ENCODE measurements at places on chromosomes 2 and 18.

DNA sequence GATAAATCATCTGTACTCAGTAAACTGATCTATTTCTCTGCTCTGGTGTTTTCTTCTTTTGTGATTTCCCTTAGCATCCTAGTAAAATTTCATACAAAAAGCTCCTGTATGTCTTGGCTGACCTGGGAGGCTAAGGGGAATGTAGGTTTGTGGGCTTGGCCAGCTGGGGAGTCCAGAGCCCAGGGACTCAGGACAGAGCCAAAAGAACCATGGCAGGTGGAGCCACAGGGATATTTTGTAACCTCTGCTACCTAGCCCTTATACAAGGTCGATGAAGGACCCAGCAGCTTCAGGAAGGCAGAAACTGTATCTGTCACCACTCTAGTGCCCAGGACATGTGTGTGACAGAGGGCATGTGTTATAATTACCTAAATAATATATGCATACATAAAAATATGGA is 22.7 kb upstream of the ZCCHC2 start:
- DNase-seq, result no peak

GRCh38 chr2:211745295-211746097 is 793.1 kb downstream of the ERBB4 start:
- no peak for DNase-seq

DNA sequence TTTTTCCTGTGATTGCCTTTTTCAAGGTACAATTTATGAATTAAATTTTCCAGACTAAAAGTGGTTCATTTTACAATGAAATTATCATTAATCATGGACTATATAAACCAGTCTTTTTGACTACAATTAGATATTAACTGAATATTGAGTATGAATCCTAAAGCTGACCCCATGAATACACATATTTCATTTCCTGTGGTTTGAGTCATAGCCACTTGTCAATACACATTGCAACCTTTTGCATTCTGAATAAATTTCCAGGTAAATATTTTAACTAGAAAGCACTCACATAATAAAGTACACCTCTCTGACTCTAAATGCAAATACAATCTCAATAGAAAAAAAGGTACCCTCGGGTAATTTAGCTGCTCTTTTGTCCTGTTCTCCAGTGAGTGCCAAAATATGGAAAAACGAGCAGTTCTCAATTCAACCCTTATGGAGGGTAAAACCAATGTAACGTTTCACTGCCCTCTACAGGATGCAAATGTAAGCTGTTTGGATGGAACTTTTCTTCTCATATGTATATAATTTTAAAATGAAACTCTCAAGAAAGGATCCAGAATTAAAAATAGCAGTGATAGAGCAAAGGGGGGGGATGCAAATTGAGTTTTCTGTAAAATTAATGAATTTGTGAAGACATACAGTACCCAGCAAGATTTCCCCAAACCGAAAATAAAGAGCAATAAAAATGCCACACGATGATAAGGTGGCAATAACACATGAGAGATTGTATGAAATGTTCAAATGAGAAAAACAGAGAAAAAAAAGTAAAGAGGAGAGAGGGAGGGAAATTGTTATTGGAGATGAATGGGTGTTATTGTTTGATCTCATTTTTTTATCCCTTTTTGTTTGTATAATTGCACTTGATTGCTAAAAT is 1795.7 kb upstream of the PIK3C3 start:
- DNase-seq, result no peak

- DNase-seq, result no peak
These were observed 190.4 kb downstream of the SNTG2 start for GRCh38 chr2:1141079-1141478.

GRCh38 chr2:168515502-168515901 is 59.4 kb downstream of the CERS6 start:
- DNase-seq, result no peak

- DNase-seq, result no peak
These were observed 28.0 kb upstream of the FOSL2 start for GRCh38 chr2:28364610-28365009.

DNA sequence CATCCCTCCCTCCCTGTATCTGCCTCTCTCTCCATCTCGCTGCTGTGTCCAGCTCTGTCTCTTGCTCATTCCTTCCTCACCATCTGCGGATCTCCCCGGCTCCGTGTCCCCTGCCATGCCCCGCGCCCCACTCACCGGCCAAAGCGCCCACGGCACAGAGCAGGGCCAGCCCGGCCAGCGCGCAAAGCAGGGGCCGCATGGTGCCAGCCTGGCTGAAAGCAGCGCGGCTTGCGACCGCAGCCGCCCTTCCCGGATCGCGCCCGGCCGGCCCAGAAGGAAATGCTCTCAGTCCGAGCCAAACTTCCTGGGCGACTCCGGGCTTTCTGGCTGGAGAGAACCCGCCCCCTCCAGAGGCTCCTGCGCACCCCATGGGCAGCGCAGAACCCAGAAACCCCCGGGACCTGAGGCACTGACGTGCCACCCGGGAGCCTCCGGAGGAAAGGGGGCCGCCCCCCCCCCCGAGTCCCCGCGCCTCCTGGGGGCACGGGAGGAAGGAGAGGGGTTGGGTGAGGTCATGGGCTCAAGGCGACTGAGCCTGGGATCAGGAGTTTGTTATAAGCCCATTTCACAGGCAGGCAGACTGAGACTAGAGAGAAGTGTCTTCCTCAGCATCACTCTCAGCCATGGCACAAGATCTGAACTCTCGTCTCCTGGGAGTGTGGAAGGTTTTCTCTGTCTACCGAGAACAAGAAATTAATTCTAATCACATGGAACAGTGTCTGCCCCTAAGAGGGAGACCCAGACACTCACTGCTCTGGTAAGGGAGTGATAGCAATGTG is 45.2 kb upstream of the RAB6C start:
- no peak for DNase-seq

- no peak for DNase-seq
These were observed 172.8 kb downstream of the GLI2 start for GRCh38 chr2:120908314-120908975.

GRCh38 chr2:223696719-223697118 is 94.6 kb upstream of the SCG2 start:
- no peak for DNase-seq

DNA sequence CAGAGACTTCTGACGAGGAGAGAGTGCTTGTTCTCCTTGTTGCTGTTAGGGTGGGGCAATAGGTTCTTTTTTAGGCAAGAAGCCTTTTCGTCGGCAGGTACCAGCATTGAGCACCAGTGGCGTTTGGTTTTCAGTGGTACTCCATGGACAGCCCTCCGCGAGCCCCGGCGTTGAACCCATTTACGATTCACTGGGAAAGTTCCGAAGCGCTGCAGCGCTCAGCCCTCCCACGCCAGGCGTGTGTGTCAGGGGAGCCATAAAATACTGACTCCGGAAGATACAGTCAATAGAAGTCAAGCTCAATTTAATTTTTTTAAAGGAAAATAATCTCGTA is 494 bp upstream of the ROCK1 start:
- DNase-seq, result no peak

GRCh38 chr18:58407649-58408407 is 221.1 kb downstream of the ALPK2 start:
- no peak for DNase-seq

DNA sequence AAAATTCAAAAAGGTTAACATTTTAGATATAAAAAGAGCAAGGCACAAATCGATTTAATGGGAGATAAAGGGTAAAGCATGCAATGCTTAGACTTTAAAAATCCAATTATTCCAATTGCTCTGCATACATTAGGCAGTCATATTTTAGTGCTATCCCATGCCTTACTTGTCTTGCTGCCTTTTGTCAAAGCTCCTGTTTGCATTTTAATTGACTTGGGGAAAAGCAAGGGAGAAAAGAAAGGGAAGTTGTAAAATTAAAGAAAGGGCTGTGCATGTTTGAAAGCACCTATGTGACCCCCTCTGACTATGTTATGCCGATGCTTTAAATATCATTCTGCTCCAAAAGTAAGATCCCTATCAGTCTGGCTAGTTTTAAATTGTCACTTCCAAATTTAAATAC is 193.7 kb upstream of the VWC2L start:
- DNase-seq, result no peak

- no peak for DNase-seq
These were observed 24.5 kb downstream of the ITGA6 start for GRCh38 chr2:172451923-172452322.

GRCh38 chr18:76894566-76895346 is 72.4 kb downstream of the ZNF236 start:
- no peak for DNase-seq

DNA sequence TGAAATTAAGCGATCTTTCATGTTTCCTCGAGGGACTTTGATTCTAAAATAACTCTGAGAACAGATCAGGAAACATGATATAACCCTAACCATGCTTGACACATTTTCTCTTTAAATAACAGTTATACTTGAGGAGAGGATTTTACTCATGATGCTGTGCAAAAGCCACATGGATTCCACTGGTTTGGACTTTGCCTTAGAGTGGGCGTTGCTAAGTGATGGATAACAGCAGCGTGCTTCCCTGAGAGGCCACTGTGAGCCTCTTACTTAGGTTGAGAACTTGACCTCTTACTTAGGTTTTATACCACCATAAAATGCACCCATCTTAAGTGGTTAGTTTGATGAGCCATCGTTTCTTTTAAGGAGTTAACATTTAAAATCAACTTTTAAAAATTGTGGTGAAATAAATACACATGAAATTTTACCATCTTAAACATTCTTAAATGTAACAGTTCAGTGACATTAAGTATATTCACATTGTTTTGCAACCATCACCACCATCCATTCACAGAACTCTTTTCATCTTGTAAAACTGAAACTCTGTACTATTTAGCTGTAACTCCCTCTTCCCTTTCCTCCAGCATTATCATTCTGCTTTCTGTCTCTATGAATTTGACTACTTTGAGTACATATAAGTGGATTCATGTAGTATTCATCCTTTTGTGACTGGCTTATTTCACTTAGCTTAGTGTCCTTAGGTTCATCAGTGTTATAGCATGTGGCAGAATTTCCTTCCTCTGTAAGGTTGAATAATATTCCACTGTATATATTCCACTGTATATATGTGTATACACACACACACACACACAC is 22.6 kb downstream of the ANXA4 start:
- DNase-seq, result no peak

DNA sequence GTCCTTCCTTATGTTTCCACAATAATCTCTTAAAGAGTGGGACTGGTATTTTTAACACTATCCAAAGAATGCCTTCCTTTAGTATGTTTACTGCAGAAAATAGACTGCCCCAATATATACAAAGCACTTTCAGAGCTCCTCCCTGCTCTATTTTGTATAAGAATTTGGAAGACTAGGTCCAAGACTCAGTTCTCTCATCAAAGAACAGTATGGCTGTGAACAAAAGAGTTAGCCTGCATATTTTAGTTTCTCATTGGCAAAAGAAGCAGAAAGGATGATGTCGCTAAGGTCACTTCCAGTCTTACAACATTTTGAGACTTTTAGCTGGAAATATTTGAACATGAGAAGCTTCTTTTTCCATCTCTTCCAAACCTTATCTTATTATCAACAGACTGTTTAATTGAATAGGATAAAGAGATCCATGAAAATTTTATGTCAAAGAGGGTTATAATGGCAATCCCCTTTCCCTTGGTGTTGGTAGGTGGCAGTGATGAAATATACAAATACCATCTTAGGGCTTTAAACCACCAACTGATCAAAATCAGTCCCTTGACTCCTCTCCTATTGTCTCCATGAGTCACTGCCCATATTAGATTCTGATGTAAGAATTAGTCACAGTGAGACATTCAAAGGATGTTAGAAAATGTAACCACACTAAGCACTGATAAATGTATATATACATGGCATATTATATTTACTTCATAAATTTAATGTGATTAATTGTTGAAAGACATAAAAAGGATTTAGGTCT is 266.9 kb upstream of the DSEL start:
- no peak for DNase-seq

- DNase-seq, result no peak
These were observed 30.7 kb downstream of the XRCC5 start for GRCh38 chr2:216139884-216140283.

- DNase-seq, result no peak
These were observed 46.6 kb downstream of the ICOS start for GRCh38 chr2:203983064-203983715.

- DNase-seq, result no peak
These were observed 53.9 kb downstream of the ZNF516 start for GRCh38 chr18:76441002-76441667.

GRCh38 chr2:170747921-170748320 is 22.3 kb upstream of the ERICH2 start:
- no peak for DNase-seq

GRCh38 chr2:204145791-204146190 is 209.2 kb downstream of the ICOS start:
- DNase-seq, result no peak

DNA sequence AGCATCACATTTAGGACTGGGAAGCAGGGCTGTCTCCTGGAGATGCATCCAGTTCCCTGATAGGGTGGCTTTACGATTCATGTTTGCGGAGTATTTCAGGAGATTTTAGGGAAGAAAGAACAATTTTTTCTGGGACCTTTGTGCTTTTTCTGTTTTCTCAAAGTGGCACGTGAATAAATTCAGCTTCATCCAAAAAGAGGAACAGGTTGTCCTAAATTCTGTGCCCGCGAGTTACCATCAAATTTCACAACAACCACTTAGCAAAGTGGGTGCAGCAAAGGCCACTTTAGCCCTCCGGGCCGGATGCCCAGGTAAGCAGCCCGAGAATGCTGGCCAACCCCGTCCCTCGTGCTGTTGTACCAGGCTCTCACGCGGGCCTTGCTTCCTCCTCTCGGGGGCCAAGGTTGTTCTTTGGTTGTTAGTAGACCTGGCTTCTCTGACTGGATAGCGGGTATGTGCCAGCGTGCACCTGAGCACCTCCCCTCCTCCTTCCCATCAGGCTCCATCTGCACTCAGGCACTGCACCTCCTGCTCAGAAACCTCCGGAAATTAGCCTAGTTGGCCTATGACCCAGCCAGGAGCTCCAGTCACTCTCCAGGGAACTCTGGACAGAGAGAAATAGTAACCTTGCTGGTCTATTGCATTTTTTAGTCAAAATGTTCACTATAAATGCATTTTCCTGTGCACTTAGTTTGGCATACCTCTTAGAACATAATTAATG is 83.0 kb downstream of the CMPK2 start:
- DNase-seq, result no peak

GRCh38 chr2:62736899-62737559 is 31.5 kb downstream of the EHBP1 start:
- DNase-seq, result no peak

GRCh38 chr2:183010112-183010511 is 28.1 kb downstream of the NCKAP1 start:
- no peak for DNase-seq

- no peak for DNase-seq
These were observed 273.3 kb downstream of the ZNF407 start for GRCh38 chr18:74870950-74871349.

GRCh38 chr2:100891906-100892642 is 72.1 kb downstream of the NPAS2 start:
- DNase-seq, result no peak

- no peak for DNase-seq
These were observed 89.2 kb upstream of the CXCR4 start for GRCh38 chr2:136207030-136207623.

DNA sequence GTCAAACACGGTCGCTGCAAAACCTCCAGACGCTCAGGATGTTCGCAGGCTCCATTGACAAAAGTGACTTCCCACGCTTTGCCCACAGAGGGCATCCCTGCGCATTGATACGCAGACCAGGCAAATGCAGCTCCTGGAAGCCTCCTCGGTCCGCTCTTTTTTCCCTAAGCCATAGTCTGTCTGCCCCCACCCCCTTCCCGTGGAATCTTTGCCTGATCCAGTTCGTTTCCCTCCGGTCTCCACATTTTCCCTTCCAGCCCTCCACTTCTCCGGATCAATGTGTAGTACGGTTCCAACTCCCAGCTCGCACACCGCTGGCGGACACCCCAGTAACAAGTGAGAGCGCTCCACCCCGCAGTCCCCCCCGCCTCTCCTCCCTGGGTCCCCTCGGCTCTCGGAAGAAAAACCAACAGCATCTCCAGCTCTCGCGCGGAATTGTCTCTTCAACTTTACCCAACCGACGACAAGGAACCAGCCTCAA is at the start of gene DCC:
DCC (plus strand) TSS at position 307 of the 481 bp plus-strand sequence. CDS start 591 bp downstream, outside the sequence.
- DNase-seq, result peak; percentile 41

Data from hypothalamus (tissue), 51 donors.